Activated CD4-positive, alpha-beta memory T cell treated with anti-CD3 and anti-CD28 coated beads, Interleukin-2, amount 10 ng/mL, durations not matched to agents 7 days and 5 days (primary cell): ENCODE measurements at places on chromosomes 4 and X. TPM values are rescaled to one million over a fixed set of nuclear protein-coding genes. Genes with fewer than 3 reads are reported as not detected.

DNA sequence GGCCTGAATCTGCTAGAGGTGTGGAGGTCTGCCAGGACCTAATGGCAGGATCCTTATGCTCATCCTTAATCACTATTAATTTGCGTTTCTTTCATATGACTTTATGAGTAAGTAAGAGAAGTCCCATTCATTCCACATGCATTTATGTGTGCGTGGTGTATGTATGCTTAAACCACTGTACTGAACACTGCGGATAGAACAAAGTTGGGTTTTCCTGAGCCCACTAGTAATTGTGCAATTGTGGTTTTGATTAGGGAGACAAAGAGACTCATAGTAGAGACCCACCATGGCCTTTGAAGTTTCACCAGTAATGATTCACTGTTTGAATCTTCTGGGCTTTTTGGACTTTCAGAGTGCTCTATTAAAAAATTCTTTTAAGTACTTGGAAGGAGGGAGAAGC is 498.5 kb upstream of the DIPK2B start:
- H3K36me3 ChIP-seq, result peaks cover 4% of the 10 kb centered on the region
- H3K4me3 ChIP-seq, result no peak overlapping the region
- H3K27ac ChIP-seq, result no peak overlapping the region
- peaks cover 10% of the 10 kb centered on the region for H3K4me1 ChIP-seq
- DNase-seq, result no peak
- no peaks in the 10 kb centered on the region for H3K27me3 ChIP-seq

GRCh38 chr4:120432301-120432860 is 365.7 kb upstream of the MAD2L1 start:
- no peaks in the 10 kb centered on the region for H3K27me3 ChIP-seq
- H3K4me1 ChIP-seq, result no peaks in the 10 kb centered on the region
- no peak overlapping the region for H3K4me3 ChIP-seq

DNA sequence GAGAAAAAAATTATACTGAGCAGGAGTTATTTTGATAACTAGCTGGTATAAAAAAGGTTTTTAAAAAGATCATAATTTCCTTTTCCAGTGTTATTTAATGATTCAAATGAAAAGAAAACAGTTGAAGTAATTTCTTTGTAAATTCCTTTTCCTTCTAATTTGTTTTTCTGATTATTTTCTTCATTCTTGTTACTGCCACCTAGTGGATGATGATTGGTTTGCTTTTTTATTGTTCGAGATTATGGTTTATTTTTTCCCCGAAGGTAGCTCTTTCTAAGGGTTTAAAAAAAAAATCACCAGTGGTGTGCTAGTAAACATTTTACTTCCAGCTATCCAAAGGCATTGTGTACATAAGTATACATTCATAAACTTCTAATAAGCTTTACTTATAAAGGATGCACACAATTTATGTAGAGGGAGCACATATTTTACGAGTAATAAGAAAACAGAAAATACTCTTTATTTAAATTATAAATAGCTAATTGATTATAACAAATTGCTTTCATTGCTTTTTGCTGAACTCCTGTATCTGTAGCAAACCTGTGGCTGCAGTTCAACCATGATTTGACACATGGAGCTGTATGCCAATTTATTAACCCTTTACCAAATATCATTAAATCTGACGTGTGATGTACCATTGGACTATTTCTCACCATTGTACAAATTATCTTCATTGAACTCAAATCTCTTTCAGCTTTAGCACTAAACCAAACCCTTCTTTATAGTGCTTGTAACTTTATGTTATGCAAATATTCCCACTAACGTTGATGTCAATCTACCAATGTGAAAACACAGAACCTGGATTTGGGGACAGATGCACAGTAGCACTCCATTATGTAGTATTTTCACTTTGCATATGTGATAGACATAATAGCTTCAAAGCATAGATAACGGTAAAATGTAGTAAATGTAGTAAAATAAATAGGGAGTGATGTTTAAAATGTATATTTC is 97.8 kb upstream of the ANK2 start:
- no peaks in the 10 kb centered on the region for H3K4me1 ChIP-seq
- peaks cover 12% of the 10 kb centered on the region for H3K27me3 ChIP-seq
- DNase-seq, result no peak
- no peaks in the 10 kb centered on the region for H3K36me3 ChIP-seq

- DNase-seq, result no peak
- H3K27ac ChIP-seq, result no peak overlapping the region
Measured at GRCh38 chrX:153647461-153648357, 706 bp downstream of the DUSP9 start.

DNA sequence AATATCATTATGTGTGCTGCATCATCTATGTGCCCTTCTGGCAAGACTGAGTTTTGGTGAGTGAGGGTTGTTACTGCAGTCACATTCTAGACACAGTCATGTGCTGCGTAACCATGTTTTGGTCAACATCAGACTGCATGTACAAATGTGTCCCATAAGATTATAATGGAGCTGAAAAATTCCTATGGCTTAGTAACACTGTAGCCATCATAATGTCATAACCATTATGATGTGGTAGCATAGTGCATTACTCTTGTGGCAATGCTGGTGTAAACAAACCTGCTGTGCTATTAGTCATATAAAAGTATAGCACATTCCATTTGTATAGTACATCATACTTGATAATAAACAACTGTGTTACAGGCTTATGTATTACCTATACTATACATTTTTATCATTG is 198.1 kb upstream of the NUDT6 start:
- H3K27ac ChIP-seq, result no peak overlapping the region
- H3K4me1 ChIP-seq, result no peaks in the 10 kb centered on the region
- peaks cover 15% of the 10 kb centered on the region for H3K36me3 ChIP-seq
- no peak for DNase-seq
- no peak overlapping the region for H3K4me3 ChIP-seq
- H3K27me3 ChIP-seq, result no peaks in the 10 kb centered on the region

Gene RWDD4
- 13.0 TPM for total RNA-seq

Gene SULT1B1
- total RNA-seq, result 3.7 TPM

Gene NRK
- total RNA-seq, result not detected
